NCI-H1048 (cell line): ENCODE measurements at places on chromosomes 12 and 14.

GRCh38 chr12:52254965-52255751 is 19.3 kb upstream of the KRT86 start:
- no peak for DNase-seq

DNA sequence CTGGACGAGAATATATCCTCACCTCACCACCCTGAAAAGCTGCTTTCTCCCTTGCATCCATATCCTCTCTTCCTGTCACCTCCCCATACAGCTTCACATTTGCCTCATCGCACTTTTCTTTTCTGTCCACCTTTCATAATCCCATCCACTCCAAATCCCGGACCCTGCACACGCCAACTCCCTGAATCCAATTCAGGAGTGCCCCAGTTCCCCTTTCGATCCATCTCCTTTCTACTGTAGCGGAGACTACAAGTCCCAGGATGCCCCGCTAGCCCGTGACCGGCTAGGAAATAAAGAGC is 2.5 kb downstream of the TMEM253 start:
- no peak for DNase-seq

DNA sequence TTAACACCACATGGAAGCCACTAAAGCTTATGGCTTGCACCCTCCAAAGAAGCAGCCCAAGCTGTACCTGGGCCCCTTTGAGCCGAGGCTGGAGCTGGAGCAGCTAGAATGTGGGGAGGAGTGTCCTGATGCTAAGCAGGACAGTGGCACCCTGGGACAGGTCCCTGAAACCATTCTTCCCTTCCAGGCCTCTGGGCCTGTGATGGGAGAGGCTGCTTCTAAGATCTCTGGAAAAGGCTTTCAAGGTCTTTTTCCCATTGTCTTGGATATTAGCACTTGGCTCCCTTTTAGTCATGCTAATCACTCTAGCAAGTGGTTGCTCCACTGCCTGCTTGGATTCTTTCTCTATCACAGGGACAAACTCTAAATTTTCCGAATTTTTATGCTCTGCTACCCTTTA is 40.9 kb downstream of the OSBPL8 start:
- no peak for DNase-seq

GRCh38 chr12:124321556-124322270 is 26.8 kb downstream of the RFLNA start:
- DNase-seq = no peak
